ENCODE measurements at places on chromosomes 3 and 15.

GRCh38 chr3:123821920-123822319 is 62.2 kb downstream of the MYLK start:
- no peak for DNase-seq

DNA sequence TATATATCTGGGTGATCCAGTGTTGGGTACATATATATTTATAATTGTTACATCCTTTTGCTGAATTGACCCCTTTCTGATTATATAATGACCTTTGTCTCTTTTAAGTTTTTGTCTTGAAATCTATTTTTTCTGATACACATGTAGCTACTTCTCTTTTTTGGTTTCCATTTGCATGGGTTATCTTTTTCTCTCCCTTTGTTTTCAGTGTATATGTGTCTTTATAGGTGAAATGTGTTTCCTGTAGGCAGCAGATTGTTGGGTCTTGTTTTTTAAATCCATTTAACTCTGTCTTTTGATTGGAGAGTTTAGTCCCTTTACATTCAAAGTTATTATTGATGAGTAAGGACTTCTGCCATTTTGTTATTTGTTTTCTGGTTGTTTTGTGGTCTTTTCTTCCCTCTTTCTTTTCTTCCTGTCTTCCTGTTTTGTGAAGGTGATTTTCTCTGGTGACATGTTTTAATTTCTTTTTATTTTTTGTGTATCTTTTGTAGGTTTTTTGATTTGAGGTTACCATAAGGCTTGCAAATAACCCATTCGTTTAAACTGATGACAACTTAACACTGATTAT is 56.8 kb downstream of the STARD9 start:
- DNase-seq: no peak

- DNase-seq: no peak
Observed at GRCh38 chr15:83709241-83709640, 55.3 kb downstream of the ADAMTSL3 start.

- no peak for DNase-seq
Observed at GRCh38 chr15:76333720-76334437, 2.7 kb upstream of the ISL2 start.

- no peak for DNase-seq
Observed at GRCh38 chr3:161559177-161559998, 62.8 kb downstream of the OTOL1 start.

DNA sequence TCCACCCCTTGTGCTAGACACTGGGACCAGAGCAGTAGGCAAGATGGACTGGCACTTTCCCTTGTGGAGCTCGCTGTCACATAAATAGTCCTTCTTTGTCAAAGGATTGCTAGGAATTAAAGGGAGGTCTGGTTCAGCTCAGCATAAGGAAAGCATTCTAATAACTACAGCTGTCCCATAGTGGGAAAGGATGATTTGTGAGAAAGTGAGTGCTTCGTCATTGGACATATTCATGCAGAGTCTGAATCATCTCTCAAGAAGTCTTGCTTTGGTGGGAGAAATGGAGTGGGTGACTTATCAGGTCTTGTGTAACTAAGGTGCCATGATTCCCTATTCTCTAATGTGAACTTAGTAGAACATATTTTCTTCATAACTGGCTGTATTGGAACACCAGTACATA is 14.7 kb downstream of the PPARG start:
- no peak for DNase-seq

DNA sequence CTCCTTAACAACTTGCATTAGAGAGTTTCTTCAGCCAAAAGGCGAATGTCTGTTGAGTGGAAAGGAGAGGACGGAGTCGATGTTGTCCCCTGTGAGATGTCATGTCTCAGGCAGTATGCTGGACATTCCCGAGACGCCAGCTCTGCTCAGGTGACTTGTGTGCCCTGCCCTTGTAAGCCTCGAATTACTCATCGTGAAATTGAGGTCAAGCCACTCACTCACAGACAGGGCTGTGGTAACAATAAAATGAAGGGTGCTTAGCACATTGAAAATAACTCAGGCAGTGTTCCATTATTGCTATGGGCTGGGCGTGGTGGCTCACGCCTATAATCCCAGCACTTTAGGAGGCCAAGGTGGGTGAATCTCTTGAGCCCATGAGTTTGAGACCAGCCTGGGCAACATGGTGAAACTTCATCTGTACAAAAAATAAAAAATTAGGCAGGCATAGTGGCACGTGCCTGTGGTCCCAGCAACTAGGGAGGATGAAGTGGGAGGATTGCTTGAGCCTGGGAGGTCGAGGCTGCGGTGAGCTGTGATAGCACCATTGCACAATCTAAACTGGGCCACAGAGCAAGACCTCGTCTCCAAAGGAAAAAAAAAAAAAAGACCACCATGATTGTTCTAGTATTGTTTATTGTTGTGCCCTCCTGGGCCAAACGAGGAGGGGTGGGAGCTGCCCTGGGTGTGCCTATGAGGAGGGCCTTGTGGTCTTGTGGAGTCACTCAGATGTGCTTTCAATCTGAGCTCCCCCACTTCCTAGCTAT is 214.4 kb downstream of the THSD4 start:
- no peak for DNase-seq

GRCh38 chr3:126051234-126051633 is 32.7 kb downstream of the SLC41A3 start:
- no peak for DNase-seq

- no peak for DNase-seq
Observed at GRCh38 chr3:123194552-123194951, 7.2 kb upstream of the SEC22A start.

DNA sequence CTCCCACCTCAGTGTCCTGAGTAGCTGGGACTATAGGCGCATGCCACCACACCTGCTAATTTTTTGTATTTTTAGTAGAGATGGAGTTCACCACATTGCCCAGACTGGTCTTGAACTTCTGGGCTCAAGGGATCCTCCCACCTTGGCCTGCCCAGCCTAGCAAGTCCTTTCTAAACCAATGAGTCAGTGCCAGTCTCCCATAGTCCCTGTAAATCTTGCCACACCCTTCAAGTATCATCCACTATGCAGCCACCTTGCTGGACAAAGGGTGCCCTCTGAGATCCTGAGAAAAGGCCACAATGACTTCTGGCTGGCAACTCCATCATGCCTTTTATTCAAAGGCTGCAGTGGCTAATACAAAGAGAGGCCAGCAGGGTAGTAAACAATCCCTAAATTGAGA is 184.0 kb downstream of the ABHD5 start:
- DNase-seq: no peak

- DNase-seq: no peak
Observed at GRCh38 chr3:126311338-126311978, 45.8 kb downstream of the KLF15 start.

GRCh38 chr15:93829115-93829870 is 402.1 kb upstream of the MCTP2 start:
- DNase-seq: no peak

DNA sequence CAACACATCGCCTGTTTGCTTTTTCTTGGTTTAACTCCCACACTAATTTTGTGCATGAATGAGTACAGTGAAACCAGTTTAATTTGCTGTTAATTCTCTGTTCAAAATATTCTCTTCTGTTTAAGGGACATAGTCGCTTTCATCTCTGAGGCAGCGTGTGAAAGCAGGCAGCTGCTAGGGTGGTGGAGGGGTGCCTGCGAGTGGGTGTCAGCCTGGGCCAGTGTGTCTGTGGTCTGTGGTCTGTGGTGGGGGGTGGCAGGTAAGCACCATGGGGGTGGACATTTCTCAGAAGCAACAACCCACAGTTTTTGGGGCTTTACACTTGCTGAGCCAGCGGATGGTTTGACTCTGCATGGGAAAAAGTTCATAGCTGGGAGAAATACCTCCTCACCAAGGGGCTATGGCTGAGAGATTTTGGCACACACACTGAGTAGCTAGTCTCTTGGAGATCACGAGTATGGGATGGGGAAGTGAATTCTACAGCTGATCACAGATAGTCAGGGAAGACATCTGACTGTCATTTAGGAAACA is 109.2 kb downstream of the EPHB1 start:
- DNase-seq: peak; percentile 15

- no peak for DNase-seq
Observed at GRCh38 chr3:108548304-108548703, 37.9 kb upstream of the MYH15 start.

GRCh38 chr15:70936326-70936725 is 43.7 kb downstream of the LRRC49 start:
- no peak for DNase-seq

GRCh38 chr15:69107025-69107620 is 53.3 kb upstream of the GLCE start:
- DNase-seq: no peak

GRCh38 chr15:48722764-48723661 is 77.5 kb upstream of the FBN1 start:
- DNase-seq: no peak

DNA sequence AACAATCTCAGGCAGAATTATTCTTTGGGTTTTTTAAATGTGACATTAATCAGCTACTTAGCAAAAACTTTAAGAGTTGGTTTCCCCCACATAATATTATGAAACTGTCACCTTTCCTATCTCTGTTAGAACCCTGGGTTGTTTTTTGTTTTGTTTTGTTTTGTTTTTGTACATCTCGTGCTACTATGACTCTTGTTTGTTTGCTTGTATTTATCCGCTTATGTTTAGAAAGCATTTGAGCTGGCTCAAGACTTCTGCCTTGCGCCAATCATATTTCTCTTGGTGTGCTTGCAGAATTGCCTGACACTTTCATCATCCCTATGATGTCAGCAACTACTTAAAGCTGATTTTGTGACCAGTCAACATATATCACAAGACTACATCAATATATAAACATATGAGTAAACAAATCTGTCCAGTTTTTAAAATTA is 116.9 kb downstream of the DCLK3 start:
- no peak for DNase-seq

DNA sequence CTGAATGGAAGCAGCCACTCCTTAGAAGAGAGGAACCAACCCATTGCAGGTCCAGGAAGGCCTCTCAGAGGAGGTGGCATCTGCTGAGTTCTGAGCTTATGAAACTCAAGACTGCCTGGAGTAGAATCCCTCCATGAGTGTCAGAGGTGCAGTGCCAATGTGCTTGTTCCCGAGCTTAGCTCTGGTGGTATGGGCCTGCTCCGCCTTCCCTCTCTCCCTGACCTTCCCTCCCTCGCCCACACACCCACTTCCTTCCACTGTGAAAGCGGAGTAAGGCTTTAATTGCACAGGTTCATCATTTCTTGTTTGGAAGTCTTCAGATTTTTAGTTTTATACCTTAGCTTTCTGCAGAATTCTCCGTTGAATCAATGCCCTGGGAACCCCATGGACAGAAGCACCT is 208.0 kb upstream of the BHLHE40 start:
- no peak for DNase-seq

DNA sequence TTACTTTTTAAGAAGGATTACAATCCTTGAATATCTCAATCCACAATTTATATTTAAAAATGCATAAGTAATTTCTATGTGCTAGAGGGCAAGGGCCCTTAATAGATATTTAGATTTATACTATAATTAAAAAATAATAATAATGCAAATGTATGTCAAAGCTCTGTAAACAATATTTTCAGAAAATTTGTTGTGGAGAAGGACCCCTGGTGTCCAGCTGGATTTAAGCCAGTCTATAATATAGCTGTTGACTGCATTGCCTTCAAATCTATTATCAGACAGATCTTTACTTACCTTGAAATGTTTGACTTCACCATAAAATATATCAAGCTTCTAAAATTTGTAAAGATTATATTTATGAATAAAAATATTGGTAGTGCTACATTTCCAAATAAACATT is 65.6 kb downstream of the ZBTB20 start:
- DNase-seq: no peak

DNA sequence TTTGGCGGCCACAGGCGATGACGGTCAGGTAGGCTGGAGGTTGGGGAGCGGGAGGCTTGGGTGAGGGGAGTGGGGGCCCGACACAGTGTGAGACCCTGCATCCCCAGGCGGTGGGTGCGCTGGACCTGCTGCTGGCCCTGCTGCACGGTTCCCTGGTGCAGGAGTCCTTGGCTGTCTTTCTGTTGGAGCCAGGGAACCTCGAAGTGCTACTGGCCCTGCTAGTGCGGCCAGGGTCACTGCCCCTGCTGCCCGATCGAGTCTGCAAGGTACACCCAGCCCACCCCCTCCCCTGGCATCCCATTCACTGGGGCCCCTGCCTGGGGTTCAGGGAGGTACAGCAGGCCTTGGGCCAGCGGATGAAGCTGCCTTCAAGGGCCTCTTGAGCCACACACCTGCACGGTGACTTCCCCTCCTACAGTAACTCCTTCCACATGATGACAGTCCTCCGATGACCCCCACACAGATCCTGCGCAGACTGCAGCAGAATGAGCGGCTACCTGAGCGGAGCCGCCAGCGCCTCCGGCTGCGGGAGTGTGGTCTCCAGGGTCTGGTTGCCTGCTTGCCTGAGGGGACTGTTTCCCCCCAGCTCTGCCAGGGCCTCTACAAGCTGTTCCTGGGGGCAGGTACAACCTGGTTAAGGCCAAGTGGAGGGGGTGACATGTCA is 19.5 kb downstream of the NBEAL2 start:
- DNase-seq: no peak

- peak; percentile 44 for DNase-seq
Observed at GRCh38 chr3:10189557-10190354, 25.0 kb downstream of the IRAK2 start.

DNA sequence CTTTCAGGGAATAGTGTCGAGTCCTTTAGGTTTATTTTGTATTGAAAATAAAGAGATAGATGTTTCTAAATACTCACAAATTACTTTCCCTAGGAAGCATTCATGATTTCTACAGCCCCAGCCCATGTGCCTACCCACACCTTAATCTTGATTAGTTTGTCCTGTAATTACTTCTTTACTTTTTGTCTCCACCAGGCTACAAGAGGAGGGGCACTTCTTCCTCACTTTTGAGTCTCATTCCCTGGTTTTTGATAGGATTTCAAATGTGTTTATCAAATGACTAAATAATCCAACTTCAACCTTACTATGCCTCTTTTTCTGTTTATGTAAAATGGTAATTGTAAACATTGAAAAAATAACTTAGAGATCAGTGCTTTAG is 1.8 kb downstream of the PXK start:
- no peak for DNase-seq

DNA sequence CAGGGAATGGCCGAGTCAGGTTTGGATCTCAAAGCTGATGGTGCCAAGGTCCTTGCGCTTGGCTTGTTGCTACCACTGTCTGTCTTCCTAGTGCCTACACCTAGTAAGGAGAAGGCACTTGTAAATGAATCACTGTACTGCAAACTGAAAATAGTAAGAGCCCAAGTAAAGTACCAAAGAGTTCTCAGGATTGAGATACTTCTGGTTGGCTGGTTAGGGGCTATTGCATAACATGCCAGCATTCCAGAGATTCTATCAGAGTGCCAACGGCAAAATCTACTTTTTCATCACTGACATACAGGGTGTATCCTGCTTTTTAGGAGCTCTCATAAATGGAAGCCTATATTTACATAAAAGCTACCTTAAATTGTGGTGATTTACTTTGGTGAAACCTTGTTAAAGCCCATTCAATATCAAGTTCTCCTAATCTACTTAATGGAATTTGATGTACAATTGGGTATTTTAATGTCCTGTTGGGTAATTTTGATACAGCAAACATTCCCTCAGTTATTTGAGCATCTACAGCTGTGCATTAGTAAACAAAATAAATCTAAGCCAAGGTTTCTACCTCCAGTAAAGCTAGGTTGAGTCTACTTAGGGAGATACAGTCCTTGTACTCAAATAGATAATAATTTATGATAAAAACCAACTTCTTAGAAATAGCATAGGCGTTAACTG is 30.7 kb upstream of the CHD2 start:
- DNase-seq: no peak

- DNase-seq: no peak
Observed at GRCh38 chr15:29528276-29528675, 258.7 kb upstream of the NSMCE3 start.

GRCh38 chr3:10627884-10628572 is 122.6 kb upstream of the ATP2B2 start:
- DNase-seq: no peak

Measured in activated T-helper 1 cell treated with anti-CD3 and anti-CD28 coated beads, Interleukin-12 subunit alpha, Interleukin-12 subunit beta, Interleukin-2, Interleukin-4 antibody, amounts not matched to agents 30 ng/mL and 10 ng/mL and 1 ng/mL, durations not matched to agents 14 hours and 24 hours and 36 hours (primary cell).